ENCODE measurements at places on chromosomes 7 and 10.

GRCh38 chr7:99267481-99267840, 5.2 kb upstream of the MYH16 start:
- peak; percentile 11 for DNase-seq

- no peak for DNase-seq
These were observed 15.1 kb upstream of the NME8 start for GRCh38 chr7:37833107-37833817.

DNA sequence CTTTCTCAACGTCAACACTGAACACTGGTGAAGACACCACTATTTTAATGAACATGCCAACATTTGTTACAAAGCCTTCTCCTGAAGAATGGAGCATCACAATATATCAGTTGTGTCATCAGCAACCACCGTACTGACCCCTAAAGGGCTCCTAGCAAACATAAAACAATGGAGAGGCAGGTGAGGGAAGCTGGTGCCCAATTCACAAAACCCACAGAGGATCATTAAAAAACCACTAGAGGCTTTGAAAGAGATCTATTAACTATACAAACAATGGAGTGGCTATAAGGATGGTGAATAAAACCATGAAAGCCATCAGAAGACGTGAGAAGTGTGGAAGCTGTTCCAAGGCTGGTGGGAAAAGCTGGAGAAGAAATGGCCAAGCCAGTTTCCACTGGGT, 150.8 kb downstream of the FAM107B start:
- no peak for DNase-seq

DNA sequence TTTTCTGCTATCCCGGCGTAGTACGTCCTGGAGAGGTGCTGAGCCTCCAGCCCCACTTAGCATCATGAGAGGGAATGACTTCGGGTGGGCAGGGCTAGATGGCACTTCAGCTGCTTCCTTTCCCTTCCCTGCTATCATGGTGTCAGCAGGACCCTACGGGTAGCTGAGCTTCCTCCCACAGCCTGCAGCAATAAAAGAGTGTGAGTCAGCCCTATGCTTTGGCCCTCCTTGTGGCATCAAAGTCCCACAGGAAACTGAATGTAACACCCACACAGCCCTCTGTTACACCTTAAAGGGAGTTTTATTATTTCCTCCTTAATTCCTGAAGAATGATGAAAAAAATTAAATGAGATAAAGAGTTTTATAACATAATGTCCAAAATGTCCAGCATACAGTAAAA, 458.1 kb downstream of the RPS24 start:
- no peak for DNase-seq

- no peak for DNase-seq
These were observed 123.6 kb upstream of the ANK3 start for GRCh38 chr10:60513281-60513680.

- no peak for DNase-seq
These were observed 33.6 kb upstream of the XRCC2 start for GRCh38 chr7:152709287-152710152.

- DNase-seq = no peak
These were observed 60.2 kb downstream of the PLPP4 start for GRCh38 chr10:120517196-120517595.

- DNase-seq = no peak
These were observed 107.1 kb downstream of the DLG5 start for GRCh38 chr10:77819210-77820112.

GRCh38 chr10:92595505-92595904, 2.6 kb downstream of the KIF11 start:
- no peak for DNase-seq

DNA sequence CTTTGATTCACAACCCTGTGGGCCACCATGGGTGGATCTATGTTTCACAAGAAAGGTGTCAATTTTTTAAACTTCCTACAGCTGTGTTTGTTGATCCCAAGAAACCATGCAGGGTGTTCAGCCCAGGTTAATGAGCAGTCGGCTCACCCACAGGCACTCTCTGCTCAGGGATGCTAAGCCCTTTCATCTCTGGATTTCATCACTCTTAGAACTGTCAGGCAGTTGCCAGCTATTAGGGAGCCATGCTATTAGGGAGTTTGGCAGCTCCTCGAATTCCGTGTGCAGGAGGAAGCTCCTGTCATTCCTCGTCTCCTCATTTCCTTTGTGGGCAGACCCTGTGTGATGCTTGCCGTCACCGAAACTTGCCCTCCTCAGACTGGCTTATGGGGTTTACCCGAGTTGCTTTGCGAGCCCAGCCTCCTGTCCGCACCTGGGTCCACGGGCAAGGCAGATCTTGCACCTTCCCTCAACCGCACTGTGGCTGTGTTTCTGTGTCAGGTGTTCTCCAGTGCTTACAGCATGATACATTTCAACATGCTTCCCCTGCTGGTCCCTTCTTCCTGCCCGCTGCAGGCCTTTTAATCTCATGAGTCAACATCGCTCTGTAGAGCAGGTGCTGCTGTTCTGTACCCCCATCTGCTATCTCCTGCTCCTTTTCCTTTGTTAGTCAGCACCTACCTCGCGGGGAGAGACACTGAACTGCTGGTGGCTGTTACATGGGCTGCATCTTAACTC, 509.8 kb downstream of the SUGCT start:
- no peak for DNase-seq

DNA sequence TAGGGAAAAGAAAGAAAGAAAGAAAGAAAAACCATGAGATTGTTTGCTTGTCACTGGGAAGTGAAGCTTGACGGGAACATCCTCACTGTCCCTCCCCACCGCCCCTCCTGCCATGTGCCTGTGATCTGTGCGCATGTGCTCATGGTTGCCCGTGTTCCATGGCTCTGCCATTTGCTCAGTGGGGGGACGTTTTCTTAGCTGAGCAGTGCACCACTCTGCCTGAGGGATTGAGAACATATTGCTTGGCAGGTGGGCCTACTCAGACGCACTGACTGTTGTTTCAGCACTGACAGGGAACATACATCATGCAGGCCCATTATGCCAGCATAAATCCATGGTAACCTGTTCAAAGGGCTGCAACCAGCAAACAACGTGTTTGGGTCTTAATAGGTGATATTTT, 747.9 kb upstream of the GALNT17 start:
- no peak for DNase-seq

All from C1 segment of cervical spinal cord (tissue), 14 donors.